RKO (cell line): ENCODE measurements at places on chromosomes 3 and 15.

GRCh38 chr15:39066677-39067076 is 502.1 kb upstream of the RASGRP1 start:
- DNase-seq = no peak

GRCh38 chr3:8020047-8020841 is 481.4 kb upstream of the LMCD1 start:
- no peak for DNase-seq

GRCh38 chr3:182626484-182627467 is 166.5 kb upstream of the ATP11B start:
- no peak for DNase-seq

DNA sequence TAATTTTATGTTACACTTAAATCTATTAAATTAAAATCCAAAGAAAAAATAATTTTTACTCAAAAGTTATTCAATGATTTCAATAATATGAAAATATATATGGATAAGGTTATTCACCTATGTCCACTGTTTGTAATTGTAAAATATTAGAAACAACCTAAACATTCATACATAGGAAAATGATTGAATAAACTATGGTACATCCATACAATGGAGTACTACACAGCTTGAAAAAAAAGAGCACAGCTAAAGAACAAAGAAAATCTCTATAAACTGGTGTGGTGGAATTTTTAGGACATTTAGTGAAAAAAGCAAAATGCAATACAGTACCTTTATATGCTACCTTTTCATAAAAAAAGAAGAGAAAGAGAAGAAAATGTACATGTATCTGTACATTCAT is 52.8 kb downstream of the SHOX2 start:
- DNase-seq = no peak

DNA sequence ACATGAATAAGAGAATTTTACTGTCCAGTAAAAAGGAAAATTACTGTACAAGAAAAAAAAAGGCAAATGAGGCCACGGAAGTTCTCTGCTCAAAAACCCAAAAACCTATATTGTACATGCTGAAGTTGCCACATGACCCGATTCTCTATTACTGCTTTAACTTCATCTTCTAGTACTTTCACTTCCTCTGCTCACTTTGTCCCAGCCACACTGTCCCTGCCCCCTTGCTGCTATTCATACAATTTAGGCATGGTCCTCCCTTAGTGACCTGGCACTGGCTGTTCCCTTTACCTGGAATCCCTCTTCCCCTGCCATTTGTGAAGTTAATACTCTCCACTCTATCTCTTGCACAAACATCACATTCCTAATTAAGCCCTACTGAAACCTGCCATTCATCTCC is 457.4 kb downstream of the MAGI1 start:
- DNase-seq = no peak

DNA sequence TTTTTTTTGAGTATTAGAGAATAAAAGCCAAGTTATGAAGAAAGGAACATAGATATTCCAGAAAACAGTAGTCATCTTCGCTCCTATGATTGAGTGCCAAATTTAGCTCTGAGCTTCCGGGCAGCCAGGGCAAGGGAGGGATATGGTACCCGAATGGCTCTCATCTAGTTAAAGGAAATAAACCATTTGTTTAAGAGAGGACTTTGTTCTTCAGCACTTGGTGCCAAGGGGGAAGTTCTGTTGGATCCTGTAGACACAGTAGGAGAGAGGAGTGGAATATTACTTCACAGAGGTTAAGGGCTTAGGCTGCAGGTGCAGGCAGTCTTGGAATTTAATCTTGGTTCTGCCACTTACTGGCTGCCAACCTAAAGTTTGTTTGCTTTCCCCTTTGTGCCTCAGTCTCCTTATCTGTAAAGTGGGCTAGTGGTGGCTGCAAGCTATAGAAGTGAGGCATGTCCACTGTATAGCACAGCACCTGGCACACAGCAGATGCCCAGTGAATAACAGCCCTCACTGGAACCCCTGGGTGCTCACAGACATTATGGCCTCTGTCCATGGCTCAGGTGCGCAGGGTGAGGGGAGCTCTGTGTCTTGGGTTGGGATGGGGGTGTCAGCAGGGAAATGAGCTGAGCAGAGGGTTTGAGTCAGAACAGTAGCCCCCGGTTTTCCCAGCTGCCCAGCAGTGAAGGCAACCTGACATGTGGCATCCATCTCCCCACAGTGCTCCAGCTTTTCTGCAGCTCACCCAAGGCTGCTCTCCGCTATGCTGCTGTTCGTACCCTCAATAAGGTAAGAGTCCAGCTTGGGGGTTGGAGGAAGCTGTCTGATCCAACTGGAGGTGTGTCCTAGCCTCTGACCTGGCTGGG is 10.4 kb downstream of the COPG1 start:
- DNase-seq = no peak

DNA sequence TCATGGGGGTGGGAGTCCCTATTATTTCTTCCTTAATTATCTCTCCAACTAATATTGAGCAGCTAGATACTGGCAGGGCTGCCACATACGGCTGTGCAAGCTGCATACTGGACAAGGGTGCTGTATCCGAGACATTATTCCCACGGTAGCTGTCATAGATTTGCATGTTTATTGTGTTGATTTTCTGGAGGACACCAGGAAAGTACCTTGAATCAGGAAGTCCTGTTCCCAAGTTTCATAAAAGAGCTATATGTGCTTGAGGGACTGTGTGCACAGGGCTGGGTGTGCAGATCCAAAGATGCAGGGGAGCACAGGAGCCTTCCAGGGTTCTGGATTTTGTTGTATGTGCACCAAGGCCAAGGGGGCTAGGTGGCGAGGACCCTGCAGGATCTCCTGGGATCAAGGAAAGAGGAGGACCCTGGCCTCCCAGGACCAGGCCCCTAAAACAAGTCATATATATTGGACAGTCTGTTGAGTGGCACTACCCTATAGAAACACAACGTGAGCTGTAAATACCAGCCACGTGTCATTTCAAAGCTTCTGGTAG is 119.2 kb upstream of the ALDH1A3 start:
- DNase-seq = no peak

DNA sequence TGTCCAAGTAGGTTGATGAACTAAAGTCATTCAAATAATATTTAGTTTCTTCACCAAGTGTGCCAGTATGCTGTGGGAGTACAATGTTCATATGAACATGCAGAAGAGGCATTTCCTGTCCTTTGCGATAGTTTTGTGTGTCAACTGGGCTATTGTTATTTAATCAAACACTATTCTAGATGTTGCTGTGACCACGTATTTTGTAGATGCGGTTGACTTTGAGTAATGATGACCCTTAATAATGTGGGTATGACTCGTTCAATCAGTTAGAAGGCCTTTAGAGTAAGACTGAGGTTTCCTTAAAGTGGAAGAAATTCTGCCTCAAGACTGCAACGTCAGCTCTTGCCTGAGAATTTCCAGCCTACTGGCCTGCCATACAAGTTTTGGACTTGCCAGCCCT is 470.7 kb upstream of the CBLB start:
- no peak for DNase-seq

GRCh38 chr3:102573483-102574028 is 138.7 kb downstream of the ZPLD1 start:
- no peak for DNase-seq

DNA sequence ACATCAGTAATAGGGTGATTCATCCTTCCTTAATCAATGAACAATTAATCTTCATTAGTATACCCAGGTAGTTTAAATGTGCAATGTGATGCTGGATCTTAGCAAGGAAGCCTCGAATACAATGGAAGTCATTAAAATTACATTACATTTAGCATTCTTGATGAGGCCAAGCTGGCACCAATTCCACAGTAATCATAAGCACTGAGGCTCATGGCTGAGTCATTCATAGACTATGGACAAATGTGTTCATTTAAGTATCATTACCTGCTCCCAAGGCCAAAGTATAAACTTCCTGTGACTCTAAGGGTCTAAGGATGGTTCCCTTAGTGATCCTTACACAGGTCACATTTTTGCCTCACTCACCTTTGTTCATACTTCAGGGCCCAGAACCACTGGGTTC is 266.4 kb upstream of the CDIN1 start:
- DNase-seq = no peak

GRCh38 chr3:182978387-182978786 is 2.0 kb downstream of the DCUN1D1 start:
- no peak for DNase-seq

GRCh38 chr15:59644756-59645155 is 12.6 kb downstream of the GTF2A2 start:
- DNase-seq = peak; percentile 27

DNA sequence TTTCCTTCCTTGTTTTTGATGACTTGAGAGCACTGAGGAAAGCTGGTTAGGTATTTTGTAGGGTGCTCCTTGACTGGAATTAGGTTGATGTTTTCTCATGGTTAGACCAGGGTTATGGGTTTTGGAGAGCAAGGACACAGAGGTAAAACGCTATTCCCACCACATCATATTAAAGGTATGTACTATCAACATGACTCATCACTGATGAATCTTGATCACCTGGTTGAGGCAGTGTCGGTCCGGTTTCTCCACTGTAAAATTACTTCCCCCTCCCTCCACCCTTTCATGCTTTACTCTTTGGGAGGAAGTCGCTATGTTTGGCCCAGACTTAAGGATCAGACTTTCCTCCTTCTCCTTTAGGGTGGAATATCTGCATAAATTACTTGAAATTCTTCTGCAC is 201.6 kb downstream of the EDEM1 start:
- peak; percentile 4 for DNase-seq

DNA sequence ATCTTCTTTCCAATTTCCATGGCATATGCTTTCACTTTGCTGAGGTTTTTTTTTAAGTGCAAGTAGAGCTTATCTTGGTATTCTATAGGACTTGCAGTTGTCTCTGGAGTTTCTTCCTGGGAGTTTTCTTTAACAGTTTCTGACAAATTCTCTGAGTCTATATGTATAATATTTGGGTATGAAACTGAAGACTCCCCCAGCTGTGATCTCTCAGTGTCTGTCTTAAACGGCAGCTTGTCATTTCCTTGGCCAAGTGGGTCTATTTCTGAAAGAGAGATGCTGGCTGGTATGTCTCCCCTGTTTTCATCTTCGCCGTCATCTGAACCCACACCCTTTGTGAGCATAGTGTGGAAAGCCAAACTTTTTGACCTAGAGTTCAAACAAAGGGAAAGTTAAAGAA is 73.3 kb upstream of the PTX3 start:
- no peak for DNase-seq

GRCh38 chr3:128395500-128396162 is 71.1 kb downstream of the DNAJB8 start:
- no peak for DNase-seq

- DNase-seq = peak; percentile 71
These were observed 185.1 kb downstream of the GOLGA6L6 start for GRCh38 chr15:20356444-20356910.

GRCh38 chr3:107284612-107285011 is 92.6 kb upstream of the CCDC54 start:
- DNase-seq = no peak

DNA sequence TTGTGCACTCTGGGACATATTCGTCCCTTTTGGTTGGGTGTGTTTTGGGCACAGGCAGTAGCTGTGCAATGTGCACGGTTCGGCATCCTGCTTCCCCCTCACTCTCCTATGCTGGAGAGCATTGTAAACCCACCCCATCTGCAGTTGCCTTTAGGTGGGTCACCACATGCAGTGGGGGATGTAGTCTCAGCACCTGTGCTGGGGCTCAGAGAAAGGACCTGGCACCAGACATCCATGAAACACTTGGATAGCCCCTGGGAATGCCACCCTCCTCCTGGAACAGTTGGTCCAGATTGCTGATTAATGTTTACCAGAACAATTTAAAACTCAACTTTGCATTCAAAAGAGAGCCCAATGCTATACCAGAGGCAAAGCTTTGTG is 123.9 kb upstream of the MEF2A start:
- DNase-seq = no peak

DNA sequence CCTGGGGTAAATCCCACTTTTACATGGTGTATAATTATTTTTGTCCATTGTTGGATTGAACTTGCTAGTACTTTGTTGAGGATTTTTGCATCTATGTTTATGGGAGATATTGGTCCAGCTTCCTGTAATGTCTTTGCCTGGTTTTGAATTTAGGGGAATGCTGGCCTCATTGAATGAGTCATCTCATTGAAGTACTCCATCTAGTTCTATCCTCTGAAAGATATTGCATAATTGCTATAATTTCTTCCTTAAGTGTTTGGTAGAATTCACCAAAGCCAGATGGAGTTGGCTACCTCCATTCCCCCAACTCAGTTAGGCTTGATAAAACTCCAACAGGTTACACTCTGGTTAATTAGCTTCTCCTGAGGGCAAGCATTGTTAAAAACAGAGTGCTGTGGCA is 237.4 kb upstream of the TGFBR2 start:
- no peak for DNase-seq

GRCh38 chr3:30344288-30344687 is 262.1 kb upstream of the TGFBR2 start:
- DNase-seq = no peak

GRCh38 chr3:172627057-172627809 is 83.6 kb downstream of the NCEH1 start:
- DNase-seq = no peak

- no peak for DNase-seq
These were observed 17.2 kb downstream of the SSUH2 start for GRCh38 chr3:8627201-8627940.

GRCh38 chr3:65751123-65751700 is 287.5 kb downstream of the MAGI1 start:
- no peak for DNase-seq
